ENCODE measurements at places on chromosomes 5 and 9.
A peak's percentile ranks its signal among the peaks of the same experiment; 100 is the strongest.

DNA sequence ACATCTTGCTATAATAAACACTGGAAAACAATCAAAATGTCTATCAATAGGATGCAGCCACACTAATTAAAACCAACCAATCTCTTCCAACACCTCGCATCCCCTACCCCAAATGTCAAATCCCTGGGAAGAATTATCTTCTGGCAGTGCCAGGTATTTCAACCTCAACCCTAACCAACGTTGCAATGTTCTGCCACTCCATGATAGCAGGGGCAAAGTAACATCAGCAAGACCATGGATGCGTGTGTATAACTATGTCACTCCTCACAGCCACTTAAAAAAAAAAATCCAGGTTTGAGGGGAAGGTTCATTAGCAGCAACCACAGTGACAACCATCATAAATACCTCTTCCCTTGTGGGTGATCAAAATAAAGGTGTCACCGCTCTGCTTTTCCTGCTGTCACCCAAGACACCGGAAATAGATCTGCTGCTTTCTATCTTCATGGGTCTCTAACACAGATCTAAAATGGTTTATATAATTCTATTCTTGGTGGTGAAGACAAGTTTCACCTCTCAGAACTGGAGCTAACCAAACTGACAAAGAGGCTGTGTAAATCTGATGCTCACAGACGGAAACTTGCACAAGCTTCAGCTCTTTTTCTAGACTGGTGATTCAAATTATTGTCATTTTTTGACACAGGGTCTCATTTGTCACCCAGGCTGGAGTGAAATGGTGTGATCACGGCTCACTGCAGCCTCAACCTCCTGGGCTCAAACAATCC lies 9.9 kb downstream of the HSPA9 start:
- no peak for DNase-seq

GRCh38 chr9:89149726-89150125 lies 28.9 kb downstream of the SHC3 start:
- DNase-seq = no peak

GRCh38 chr5:132674671-132675506 lies 1.1 kb downstream of the IL4 start:
- no peak for DNase-seq

- peak; percentile 92 for DNase-seq
These were observed 571.1 kb upstream of the ZNF608 start for GRCh38 chr5:125317536-125317995.

DNA sequence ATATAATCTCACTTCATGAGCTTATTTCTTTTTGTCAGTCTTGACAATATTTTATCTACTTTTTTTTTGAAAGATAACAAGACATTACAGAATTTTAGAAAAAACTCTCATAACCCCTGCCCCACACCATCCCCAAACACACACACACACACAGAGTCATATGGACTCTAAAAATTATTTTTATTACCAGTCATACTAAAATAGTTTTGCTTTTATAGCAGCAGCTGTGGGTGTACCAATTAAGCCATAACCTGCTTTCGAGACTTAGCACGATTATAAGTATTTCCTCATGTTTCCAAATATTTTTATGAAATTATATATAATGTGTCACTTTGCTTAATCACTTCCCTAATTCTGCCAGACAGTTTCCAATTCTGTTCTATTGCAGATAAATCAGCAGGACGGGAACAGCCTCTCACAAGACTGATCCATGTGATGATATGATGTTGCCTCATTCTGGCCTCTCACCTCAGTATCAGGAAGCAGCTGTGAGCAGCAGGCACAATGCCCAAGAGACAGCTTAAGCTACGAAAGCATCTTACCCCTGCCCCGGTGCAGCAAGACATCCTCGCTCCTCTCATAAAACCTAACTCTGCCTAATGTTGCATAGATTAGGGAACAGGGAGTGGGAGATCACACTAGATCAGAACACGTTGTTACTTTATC lies 7.0 kb downstream of the PDCL start:
- no peak for DNase-seq

GRCh38 chr9:81716409-81716808 lies 27.1 kb upstream of the TLE1 start:
- DNase-seq = no peak

GRCh38 chr5:67182301-67182790 lies 14.3 kb downstream of the CD180 start:
- peak; percentile 85 for DNase-seq

DNA sequence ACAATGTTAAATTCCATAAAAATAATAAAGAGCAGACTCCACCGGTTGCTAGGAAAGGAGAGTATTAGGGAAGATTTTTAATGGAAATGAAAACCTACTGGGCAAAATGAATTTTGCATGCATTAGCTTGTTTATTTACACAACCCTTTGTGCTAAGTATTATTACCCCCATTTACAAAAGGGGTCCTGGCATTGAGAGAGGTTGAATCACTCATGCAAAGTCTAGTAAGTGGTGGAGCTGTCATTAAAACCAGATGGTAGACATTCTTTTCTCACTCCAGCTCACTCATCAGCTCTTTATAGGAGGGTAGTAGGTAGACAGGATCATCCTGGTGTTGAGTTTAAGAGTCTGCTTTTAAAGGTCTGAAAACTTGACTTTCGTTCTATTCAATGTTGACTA lies 395.1 kb downstream of the PLK2 start:
- DNase-seq = no peak

GRCh38 chr9:6611865-6612264 lies 33.7 kb downstream of the GLDC start:
- no peak for DNase-seq

- no peak for DNase-seq
These were observed 189.6 kb downstream of the DOCK8 start for GRCh38 chr9:404234-404633.

- DNase-seq = no peak
These were observed 41.8 kb downstream of the COL27A1 start for GRCh38 chr9:114196979-114197622.

Data from HAP-1 (cell line).